ENCODE measurements at places on chromosomes 6 and 20.

- no peak for DNase-seq
These were observed 261.1 kb upstream of the RGS17 start for GRCh38 chr6:153392156-153392555.

DNA sequence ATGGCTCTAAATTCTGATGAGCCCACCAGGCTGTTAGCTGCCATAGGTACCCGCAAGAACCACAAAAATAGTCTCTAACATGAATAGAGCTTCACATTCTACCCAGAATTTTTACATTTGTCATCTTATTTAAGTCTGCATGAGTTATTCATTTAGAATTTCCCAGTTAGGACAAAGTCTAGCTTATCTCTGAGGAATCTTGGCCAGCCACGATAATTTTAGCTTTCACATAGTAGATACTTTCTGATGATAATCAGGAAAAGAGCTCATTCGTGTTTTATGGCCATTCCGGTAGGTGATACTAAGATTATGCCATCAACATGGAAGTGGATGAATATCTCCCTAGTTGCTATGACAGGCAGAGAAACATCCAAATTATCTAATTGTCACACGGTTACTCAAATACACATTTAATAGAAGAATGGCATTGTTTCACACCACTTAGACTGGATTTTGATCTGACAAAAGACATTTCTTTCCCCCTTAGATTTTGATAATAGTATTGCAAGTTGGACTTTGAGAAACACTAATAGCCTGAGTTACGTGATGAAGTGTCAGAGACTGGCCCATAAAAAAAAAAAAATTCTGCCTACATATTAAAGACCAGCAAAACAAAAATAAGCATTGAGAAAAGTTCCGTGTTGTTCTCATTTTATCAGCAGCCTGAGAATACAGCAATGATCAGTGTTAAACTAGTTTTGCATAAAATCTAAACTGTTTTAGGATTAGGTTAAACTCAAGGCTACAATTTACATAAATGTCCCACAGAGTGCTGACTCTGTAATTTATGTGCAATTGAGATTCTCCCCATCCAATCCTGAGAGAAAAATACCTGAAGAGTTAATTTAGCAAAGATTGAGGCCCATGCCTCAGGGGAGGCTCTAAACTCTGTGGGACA, 397.5 kb upstream of the ARID1B start:
- no peak for DNase-seq

- DNase-seq = no peak
These were observed 7.5 kb downstream of the BCAS1 start for GRCh38 chr20:54062812-54063280.

- no peak for DNase-seq
These were observed 112.4 kb downstream of the TMEM242 start for GRCh38 chr6:157210954-157211353.

GRCh38 chr6:56938649-56939191, 16.2 kb upstream of the BEND6 start:
- no peak for DNase-seq

DNA sequence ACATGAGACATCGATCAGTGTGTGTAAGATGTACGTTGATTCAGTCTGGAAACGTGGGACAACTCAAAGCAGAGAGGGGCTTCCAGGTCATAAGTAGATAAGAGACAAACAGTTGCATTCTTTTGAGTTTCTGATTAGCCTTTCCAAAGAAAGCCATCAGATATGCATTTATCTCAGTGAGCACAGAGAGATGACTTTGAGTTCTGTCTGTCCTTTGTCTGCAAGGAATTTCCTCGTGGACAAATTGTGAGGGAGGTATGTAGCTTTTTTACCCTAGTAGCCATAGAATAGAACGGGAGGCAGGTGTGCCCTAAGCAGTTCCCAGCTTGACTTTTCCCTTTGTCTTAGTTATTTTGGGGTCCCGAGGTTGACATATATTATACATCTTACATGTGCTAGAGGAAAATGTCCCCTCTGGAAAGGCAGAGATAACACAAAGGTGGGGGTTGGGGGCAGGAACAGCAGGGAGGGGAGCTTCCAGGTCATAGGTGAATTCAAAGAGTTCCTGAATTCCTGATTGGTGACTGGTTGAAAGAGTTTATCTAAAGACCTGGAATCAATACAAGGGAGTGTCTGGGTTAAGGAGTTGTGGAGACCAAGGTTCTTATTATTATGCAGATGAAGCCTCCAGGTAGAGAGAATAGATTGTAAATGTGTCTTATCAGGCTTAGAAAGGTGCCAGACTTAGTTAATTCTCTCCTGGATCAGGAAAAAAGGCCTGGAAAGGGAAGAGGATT, 237.0 kb downstream of the NFATC2 start:
- DNase-seq = no peak

- no peak for DNase-seq
These were observed 94.1 kb downstream of the PRDM1 start for GRCh38 chr6:106180208-106180607.

DNA sequence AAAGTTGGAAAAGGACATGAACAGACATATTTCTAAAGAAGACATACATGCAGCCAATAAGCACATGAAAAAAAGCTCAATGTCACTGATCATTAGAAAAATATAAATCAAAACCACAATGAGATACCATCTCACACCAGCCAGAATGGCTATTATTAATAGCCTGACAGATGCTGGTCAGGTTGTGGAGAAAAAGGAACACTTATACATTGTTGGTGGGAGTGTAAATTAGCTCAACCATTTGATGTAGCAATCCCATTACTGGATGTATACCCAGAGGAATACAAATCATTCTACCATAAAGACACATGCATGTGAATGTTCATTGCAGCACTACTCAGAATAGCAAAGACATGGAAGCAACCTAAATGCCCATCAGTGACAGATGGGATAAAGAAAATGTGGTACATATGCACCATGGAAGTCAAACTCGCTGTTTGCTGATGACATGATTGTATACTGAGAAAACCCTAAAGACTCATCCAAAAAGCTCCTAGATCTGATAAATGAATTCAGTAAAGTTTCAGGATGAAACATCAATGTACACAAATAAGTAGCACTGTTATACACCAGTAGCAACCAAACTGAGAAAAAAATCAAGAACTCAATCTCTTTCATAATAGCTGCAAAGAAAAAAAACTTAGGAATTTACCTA, 196.8 kb downstream of the ADGB start:
- DNase-seq = no peak

GRCh38 chr6:47047479-47048407, 5.6 kb upstream of the ADGRF1 start:
- DNase-seq = peak; percentile 83

- DNase-seq = no peak
These were observed 133.4 kb downstream of the CEBPB start for GRCh38 chr20:50323777-50324775.

DNA sequence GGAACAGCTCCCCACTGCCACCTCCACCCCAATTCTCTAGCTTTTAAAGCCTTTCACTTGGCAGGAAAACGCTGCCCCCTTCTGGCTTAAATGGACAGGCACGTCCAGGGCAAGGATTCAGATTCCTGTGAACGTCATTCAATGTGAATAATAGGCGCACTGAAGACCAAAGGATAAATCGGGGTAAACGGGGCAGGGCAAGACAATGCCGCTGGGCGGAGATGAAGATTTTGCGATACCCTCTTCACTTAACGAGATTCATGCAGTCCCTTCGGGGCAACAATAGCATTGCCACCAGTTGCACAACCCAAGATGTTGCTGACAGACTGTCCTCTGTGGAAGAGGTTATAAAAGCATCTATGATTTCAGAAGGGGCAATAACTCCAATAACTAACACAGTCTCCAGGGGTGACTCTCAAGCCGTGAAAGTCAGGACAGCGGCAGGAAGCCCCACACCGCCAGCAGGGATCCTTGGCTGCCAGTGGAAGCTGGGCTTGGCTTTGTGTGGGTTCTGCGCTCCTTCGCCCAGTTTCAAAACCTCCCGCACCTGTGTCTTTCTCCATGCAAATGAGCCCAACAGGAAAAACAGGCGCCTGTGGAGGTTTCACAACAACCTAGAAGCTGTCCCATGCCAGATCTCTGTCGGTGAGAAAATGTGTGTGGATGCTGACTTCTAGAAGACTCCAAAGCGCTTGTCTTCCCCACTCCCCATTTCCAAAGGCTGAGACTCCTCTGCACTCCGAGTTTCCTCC, 291.8 kb downstream of the BMP7 start:
- DNase-seq = no peak

DNA sequence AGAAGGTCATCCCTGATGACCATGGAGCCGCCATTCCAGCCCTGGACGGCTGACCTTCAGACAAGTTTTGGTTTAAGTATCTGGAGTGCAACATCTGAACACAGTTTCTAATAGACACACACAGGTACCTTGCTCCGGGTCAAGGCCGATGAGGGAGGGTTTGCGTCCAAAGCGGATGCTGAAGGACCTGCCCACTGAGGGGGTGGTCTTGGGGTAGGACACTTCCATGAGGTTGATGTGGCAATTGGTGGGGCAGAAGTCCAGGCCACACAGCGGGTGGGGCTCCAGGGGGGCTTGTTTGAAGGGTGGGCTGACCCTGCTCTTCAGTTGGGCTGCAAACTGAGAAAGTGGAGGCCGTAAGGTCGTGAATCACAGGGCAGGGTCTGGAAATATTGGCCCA, 177.9 kb downstream of the PREX1 start:
- DNase-seq = no peak

- no peak for DNase-seq
These were observed 76.0 kb upstream of the TOX2 start for GRCh38 chr20:43838703-43839060.

- no peak for DNase-seq
These were observed 32.4 kb upstream of the ADTRP start for GRCh38 chr6:11810854-11811643.

DNA sequence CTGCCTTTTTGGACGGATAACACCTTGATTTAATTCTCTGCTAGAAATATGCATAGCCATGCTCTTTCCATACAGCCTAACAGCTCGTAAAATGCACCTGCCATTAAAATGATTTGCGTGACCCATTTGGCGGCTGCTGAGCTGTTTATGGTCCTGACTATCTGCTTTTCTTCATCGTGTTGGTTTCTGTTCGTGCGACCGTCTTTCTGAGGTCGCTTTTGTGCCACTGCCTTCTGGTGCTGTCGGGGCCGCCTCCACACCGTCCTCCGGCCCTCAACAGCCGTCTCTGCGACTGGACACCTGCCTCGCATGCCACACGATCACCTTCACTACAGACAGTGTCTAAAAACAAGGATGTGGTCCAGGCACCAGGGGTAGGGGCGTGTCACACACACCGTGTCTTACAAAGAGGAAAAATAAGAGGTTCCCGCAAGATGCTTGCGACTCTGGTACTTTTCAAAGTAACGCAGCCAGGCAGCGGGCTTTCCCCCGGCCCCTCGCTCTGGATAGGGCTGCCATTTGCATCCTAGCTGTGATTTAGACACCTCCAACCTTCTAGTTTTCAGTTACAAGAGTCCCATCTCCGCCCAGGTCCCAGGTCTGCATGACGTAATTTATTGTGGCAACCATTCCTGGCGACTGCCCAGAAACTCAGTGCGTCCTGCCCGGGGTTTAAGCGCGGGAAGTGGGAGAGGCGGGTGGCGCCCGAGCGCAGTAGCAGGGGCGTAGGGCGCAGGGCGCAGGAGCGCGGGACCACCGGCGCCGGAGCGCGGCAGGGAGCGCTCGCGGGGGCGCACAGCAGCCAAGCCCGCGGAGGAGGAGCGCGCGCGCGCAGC, at the start of gene STMND1:
TSS of gene STMND1 (plus strand) at position 629 of the 836 bp plus-strand sequence. CDS start 208 bp downstream, outside the sequence.
- no peak for DNase-seq

DNA sequence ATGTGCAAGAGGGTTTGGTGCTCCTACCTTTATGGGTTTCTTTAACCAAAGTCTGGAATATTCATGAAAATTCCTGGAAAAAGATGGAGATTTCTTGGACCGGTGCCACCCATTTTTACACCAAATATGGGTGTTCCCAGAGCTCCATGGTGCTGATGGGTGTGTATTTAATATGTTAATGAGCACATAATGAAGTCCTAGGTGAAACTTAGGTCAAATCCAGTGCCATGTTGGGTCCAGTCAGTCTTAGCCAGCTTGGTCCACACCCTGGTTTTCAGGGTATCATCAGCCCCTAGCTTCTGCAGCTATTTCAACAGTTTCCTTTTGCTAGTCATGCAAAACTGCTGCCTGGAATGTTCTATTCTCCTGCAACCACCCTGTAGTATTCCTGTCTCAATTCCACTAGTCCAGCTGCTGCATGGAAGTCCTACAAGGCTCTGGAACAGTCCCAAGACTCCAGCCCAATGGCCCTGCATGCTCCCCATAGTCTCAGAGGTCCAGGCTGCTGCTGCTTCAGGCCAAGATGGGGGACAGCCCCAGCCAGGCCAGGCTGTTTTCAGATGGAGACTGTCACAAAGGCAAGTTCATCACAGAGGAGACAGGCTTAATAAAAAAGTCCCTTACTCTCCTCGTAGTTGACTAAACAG, 31.8 kb downstream of the CST9L start:
- no peak for DNase-seq

DNA sequence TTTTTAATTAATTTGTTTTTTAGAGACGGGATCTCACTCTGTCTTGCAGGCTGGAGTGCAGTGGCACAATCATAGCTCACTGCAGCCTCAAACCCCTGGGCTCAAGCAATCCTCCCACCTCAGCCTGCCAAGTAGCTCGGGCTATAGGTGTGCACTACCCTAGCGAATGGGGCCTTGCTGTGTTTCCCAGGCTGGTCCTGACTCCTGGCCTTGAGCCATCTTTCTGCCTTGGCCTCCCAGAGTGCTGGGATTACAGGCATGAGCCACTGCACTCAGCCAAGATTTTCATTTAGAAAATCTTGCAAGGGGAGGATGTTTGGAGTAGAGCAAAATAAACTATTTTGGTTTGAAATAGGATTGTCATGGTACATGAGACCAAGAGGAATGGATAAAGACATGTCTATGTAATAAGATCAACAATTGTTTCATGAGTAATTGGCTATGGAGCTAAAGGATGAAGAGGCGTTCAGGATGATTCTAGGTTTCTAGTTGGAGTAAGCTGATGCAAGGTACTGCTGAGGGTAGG, 237.8 kb downstream of the UST start:
- no peak for DNase-seq

GRCh38 chr6:101776919-101777350, 383.4 kb downstream of the GRIK2 start:
- DNase-seq = no peak

DNA sequence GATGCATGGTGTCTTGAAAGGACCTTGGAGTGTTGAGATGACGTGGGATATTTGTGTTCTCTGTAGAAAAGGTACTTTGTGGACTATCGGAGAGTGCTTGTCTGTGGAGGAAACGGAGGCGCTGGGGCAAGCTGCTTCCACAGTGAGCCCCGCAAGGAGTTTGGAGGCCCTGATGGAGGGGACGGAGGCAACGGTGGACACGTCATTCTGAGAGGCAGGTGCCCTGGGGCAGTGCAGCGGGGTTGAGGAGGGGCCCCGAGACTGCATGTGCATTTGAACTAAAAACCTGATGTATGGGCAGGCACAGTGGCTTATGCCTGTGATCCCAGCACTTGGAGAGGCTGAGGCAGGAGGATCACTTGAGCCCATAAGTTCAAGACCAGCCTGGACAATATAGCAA, 12.9 kb downstream of the MTG2 start:
- no peak for DNase-seq

DNA sequence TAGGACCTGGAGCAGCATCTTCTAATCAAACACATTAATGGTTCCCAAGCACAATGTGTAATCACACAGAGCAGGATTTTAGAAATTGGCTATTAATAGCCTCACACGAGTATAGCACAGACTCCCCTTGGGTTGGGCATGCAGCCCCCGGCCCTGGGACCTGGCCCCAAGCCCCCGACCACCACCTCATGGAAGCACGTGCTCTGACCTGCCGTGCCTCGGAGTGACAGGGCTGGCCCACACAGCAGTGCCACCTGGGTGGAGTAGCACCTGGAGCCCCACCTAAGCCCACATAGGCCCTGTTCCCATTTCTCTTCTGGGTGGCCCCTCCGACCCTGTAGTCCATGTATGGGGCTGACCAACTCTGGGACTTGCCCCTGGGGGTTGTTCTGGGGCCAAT, 171.8 kb downstream of the TTLL2 start:
- DNase-seq = no peak

Measured in KG1 (cell line).